ENCODE measurements at places on chromosomes 2 and 18.

GRCh38 chr18:38790303-38790702 lies 1224.7 kb upstream of the CELF4 start:
- DNase-seq: no peak

GRCh38 chr18:29982218-29982617 lies 1060.3 kb downstream of the DSC3 start:
- DNase-seq: no peak

GRCh38 chr2:77018219-77018618 lies 504.0 kb downstream of the LRRTM4 start:
- DNase-seq: no peak

GRCh38 chr2:106944215-106944614 lies 58.2 kb upstream of the ST6GAL2 start:
- DNase-seq: no peak

GRCh38 chr2:64649626-64650025 lies 4.1 kb downstream of the SERTAD2 start:
- no peak for DNase-seq

DNA sequence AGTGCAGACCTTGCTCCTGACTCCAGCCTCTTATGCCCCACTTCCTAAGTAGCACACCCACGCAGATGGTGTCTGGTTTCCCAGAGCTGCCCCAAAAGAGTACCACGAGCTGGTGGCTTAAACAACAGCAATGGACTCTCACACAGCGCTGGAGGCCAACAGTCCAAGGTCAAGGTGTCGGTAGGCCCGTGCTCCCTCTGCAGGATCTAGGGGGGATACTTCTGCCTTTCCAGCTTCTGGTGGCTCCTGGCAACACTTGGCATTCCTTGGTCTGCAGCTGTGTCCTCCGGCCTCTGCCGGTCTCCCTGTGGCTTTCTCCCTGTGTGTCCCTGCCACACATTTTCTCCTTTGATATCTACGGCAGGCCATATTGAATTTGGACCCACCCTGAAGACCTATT lies 99.0 kb downstream of the TSHZ1 start:
- DNase-seq: no peak

All from activated CD4-positive, alpha-beta T cell treated with anti-CD3 and anti-CD28 coated beads, Interleukin-2, Interleukin-6, amounts not matched to agents 100 ng/mL and 50 ng/mL, durations not matched to agents 16 hours and 8 hours (primary cell).